NCI-H2107 (cell line): ENCODE measurements at places on chromosomes 7 and 10.

GRCh38 chr7:98314469-98314868 lies 33.0 kb downstream of the BRI3 start:
- DNase-seq, result no peak

DNA sequence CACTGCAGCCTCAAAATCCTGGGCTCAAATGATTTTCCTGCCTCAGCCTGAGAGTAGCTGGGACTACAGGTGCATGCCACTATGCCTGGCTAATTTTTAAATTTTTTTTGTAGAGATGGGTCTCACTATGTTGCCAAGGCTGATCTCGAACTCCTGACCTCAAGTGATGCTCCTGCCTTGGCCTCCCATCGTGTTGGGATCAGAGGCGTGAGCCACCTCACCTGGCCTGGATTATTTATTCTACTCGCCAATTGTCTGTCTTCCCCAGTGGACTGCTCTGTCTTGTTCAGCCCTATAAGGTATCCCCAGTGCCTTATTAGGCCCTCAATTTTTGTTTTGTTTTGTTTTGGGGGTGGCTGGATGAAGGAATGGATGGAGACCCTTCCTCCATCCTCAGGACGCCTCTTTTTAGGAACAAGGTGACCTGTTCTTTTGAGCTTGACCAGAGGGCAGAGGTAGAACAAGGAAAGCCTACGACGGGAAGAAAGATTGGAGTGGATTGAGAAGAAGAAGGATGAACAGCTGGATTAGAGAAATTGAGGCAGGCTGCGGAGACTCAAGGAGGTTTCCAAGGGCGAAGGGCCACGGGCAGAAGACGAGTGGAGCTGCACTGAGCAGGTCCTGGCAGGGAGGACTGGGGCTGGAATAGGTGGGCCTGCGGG lies 541 bp upstream of the DENND10 start:
- DNase-seq, result no peak

GRCh38 chr7:142478479-142479220 lies 220.8 kb upstream of the PRSS58 start:
- DNase-seq, result no peak

DNA sequence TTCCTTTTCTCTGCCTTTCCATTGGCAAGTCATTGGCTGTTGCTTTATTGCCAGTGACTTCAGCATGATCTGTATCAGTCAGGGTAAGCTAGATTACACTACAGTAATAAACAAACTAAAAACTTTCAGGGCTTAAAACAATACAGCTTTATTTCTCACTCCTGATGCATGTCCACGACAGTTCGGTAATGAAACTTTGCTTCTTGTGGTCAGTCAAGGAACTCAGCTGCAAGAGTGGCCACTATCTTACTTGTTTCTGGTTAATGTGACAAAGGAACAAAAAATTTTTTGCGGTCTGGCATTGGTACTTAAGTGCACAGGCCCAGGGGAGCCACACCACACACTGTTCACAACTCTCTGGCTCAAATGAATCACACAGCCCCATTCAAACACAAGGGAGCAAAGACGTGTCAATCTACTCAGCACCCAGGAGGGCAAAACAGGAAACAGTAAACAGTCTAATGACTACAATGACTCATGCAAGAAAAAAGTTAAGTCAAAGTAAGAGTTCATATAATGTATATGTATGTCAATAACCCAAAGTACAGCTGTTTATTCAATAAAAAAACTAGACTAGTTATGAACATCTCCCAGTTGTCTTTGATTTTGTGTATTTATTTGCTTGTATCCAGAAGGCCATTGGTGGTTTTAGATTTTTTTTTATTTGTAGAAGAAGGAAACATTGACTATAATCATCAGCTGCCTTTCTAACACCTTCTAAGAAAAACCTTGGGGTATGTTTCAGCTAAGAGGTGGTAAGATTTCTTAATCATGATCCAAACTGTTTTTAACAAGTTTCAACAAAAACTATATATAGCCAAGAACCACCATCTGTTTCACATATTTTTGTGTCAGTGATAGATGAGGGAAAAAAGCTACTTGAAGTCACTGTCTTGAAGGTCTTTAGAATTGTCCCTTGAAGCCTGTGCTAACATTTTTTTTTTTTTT lies 134.4 kb upstream of the FAM3C start:
- no peak for DNase-seq

GRCh38 chr7:36103837-36104561 lies 49.1 kb upstream of the EEPD1 start:
- DNase-seq, result no peak

DNA sequence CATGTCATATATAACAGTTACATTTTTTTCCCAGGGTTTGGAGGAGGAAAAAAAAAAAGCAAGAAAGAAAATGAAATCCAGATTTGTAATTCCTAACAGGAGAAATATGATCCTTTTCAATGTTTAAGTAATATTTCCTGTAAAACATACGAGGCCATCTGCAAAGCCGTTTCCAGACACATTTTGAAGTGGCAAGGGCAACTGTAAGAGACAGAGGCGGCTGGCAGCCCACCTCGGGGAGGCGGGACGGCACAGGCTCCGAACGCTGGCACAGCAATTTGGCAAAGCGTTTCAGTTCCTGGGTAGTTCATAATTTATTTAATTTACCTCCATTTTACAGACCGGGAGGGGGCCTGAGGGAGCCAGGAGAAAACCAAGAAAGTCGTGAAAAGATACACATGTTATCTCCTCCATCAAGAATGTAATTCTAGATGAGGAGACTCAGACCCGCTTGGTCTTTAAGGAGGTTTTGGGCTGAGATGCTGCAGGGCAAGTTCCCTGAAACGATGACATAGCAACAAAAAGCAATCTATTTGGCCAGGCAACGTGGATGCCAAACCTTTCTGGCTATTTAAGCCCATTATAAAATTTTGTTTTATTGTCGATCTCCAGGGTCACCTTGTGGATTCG lies 448.5 kb upstream of the MKI67 start:
- DNase-seq, result no peak

GRCh38 chr7:54980521-54980920 lies 38.3 kb upstream of the EGFR start:
- no peak for DNase-seq

- DNase-seq, result no peak
Measured at GRCh38 chr10:96505150-96506136, 8.3 kb downstream of the TLL2 start.

DNA sequence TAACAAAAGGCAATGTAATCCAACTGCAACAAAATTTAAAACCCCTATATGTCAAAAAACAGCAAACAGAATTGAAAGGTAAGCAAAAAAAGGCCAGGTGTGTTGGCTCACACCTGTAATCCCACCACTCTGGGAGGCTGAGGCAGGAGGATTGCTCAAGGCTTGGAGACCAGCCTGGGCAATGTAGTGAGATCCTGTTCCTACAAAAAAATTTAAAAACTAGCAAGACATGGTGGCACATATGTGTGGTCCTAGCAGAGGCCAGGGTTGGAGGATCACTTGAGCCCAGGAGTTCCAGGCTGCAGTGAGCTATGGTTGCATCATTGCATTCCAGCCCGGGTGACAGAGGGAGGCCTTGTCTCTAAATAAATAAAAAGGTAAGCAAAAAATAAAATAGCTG lies 212.1 kb upstream of the KLF14 start:
- DNase-seq, result no peak

GRCh38 chr10:11776080-11776479 lies 33.9 kb downstream of the ECHDC3 start:
- no peak for DNase-seq

DNA sequence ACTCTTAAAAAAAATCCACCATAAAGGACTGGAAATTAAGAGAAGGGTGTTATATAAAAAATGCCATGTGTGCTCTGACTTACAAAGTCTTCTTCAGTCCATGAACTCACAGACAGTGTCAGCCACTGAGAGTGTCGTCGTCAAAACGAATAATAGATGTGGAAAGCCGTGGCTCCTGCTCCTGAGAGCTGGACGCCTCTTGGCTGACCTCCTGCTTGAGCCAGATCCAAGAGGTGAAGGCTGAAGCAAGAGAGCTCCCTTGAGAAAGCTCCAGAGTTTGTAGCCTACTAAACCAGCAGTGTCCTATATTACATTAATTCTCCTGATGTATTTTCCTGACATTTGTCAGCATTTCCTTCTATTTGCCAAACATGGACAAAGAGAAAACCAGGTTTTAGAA lies 234.3 kb upstream of the C7orf33 start:
- DNase-seq, result no peak

- DNase-seq, result no peak
Measured at GRCh38 chr7:988963-989529, 6.1 kb downstream of the CYP2W1 start.

DNA sequence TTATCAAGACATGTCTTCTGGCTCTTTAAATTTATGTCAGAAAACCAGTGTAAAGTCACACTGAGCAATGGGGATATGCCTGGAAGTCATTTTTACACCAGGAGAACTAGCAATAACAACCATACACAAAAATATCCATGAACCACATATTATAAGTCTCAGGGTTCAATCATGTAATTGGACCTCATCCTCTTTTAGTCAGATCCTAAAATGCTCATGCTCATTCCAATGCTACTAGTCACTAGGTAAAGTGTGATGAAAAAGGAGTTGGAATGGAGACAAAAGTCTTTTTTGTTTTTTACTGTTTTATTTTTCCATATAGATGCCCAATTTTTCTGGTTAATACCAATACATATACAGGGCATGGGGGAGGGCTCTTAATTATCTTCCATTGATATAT lies 306.1 kb downstream of the DGKB start:
- no peak for DNase-seq

DNA sequence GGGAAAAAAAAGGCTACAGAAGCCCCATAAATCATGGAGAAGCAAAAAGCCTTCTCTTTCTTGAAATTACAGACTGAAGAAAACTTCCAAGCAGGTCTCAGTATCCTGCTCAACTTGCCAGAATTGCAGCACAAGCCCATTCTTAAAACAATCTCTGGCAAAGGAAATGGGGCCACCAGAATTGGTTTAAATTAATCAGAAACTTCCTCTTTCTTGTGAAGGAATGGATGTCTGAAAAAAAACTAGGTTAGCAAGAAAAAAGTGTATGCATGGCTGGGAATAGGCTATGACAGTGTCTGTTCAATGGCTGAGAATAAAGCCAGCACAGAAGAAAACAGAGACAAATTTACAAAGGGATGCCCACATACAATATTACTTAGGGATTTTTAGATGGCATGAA lies 59.1 kb downstream of the TFEC start:
- DNase-seq, result no peak

GRCh38 chr7:130430115-130430514 lies 10.7 kb downstream of the CEP41 start:
- no peak for DNase-seq

- DNase-seq, result no peak
Measured at GRCh38 chr7:151775547-151776443, 101.1 kb downstream of the PRKAG2 start.

DNA sequence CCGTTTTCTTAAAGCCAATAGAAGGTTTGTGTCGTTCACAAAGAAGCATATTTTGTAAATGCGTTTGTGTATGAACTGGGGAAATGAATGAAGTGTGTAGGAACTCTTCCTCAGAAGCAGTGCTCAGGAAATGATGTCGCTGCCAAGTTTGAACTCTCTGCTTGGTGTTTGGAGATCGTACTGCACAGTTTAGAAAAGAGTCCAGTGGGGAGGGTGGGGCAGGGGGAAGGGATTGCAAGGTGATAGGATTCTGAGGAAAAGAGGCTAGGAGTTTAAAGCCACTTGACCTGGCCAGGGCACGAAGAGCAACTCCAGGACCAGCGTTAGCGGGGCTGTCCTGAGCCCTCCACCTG lies 122.2 kb downstream of the CUBN start:
- DNase-seq, result no peak

DNA sequence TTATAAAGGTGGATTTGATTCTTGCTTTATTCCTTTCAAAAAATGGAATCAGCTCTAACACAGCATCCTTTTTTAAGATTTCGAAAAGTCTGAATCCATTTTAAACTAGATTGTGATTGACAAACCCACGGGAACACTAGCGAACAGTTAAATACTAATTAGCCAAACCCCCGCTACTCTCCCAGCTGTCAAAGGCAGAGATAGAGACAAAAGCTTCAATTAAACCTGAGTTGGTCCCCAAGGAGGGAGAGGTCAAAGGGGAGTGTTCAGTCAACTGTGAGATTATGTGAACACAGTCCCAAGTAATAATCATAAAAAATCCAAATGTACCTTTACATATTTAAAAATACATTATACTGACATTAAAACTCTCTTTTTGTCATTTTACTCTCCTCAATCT lies 65.7 kb upstream of the TBX20 start:
- DNase-seq, result no peak

DNA sequence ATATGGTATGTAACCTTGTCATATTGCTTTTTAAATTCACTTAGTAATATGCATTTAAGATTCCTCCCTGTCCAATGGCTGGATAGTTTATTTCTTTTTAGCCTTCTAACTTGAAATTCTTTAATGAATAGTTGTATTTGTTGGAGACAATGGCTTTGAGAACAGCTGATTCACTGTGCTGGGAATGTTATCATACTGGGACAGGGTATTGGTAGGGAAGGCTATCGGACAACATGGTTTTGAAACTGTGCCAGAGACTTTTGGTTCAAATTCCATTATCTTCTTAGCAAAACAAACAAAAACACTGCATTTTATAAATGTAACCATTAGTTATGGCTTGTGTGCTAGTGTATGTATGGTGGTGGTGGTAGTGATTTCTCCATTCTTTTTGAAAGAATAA lies 517.1 kb upstream of the ANKRD30A start:
- DNase-seq, result no peak

- DNase-seq, result no peak
Measured at GRCh38 chr10:66006411-66006810, 919.4 kb upstream of the LRRTM3 start.

DNA sequence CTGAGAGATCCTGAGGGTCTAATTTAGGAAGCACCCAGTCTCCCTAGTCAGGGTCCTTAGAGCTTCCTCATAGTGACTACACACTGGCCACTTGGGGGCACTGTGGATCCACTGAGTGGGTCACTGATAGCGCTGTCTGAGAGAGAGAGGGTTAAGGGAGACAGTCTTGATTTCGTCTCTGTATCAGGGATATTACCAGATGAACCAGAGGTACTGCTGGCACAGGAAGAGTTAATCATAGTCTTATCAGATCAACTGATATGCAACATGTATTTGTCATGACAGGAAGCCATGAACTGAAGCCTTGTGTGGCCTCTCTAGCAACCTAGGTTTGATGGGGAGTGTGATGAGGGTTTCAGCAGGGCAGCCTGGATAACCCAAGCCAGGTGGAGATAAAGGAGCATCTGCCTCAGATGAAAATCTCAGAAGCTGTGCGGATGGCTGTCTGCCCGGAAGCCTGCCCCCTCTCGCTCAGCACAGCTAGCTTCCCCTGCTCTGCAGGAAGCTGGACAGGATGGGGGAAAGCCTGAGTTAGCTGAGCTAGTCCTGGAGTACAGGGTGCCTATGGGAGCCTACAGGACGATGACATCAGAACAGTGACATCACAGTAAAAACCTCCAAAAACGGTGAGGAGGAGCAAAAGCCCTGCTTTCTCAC lies 214.0 kb upstream of the PRSS1 start:
- peak; percentile 25 for DNase-seq
